T1000 (cell line): ENCODE measurements at places on chromosomes 3 and 15.
A peak's percentile ranks its signal among the peaks of the same experiment; 100 is the strongest.

DNA sequence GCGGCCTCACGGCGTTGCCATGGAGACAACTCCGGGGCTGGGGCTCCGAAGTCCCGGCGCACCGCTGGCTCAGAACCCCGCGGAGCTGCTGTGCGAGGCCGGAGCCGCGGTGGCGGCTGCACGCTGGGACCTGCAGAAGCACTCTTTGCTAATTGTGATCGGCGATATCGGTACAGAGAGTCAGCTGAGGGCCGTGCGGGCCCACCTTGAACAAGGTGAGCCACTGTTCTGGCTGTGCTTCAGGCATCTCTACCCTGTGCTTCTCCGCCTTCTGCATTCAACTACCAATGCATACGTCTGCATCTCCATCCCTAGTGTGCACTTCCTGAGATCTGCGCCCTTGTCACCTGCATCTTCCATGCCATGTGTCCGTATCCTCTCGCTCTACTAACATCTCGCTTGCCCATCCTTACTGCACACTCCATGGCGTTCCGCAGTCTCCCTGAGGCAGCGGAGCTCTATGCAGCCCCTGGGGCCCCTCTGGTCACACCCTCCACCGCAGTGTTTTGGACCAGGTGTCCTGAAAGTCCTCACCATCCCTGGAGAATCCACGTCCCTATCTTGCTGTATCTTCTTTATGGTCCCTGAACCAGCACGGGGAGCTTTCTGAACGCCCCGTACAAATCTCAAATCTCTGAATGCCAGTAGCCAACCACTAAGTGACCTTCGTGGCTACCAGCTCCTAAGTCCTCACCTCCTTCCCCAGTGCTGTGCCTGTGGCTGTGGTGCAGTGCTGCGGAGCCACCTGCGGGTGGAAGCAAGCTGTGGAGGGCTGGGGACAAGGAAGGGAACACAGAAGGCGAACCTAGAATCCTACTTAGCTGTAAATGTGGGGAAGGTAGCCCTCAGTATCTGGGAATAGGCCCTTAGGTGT lies 6.2 kb upstream of the MAP1A start:
- no peak for DNase-seq

GRCh38 chr15:81072551-81072950 lies 61.5 kb upstream of the CFAP161 start:
- DNase-seq = no peak

DNA sequence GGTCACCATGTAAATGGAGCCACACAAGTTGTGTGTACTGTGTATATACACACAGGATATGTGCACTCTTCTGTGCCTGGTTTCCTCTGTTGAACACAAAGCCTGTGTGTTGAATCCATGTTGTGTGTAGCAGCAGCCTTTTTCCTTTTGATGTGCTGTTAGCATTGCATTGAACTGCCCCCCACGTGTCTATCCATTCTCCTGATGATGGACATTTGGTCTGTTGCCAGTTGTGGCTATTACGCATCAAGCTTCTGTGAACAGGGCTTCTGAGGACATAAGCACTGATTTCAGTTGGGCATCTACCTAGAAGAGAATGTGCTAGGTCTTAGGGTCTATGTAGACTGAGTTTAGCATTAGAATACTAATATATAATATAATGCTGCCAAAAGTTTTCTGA lies 77.4 kb downstream of the LSM3 start:
- DNase-seq = no peak

DNA sequence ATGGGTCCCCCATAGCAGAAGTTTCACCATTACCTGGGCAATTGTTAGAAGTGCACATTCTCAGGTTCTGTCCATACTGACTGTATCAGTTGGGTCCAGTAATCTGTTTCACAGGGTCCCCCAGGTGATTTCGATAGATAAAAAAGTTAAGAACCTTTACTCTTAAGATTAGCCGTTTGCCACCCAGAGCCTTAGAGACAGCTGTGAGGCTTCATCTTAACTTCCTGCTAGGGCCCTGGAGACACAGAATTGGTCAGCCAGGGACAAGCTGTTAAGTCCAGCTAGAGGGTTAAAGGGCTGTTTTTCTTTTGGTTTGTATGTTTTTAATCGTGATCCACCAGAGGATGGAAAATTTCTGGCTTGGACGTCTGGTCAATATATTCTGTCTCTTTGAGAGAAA lies 6.7 kb downstream of the FAM162A start:
- DNase-seq = no peak

- DNase-seq = peak; percentile 89
These were observed at the start of gene VPS13C for GRCh38 chr15:62060113-62060895. VPS13C (minus strand) TSS chr15:62060447; CDS start chr15:62060374, 73 bp downstream.

GRCh38 chr3:120560304-120561250 lies 35.6 kb upstream of the NDUFB4 start:
- DNase-seq = no peak

DNA sequence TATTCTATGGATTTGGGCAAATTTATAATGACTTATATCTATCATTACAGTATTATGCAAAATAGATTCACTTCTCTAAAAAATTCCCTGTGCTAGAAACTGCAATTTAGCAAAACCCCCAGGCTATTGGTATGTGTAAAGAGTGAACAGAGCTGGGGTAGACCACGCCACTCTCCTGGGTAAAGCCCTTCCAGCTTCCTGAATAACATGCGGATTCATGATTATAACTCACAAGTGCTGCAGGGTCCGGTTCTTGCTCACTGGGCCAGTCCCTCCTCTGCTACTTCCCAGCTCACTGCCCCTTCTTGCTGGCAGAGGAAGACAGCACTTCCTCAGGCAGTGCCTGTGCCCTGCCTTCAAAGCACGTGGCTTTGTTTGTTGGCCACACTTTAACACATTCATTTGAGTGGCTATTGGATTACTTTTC lies 4.1 kb downstream of the CD80 start:
- no peak for DNase-seq

DNA sequence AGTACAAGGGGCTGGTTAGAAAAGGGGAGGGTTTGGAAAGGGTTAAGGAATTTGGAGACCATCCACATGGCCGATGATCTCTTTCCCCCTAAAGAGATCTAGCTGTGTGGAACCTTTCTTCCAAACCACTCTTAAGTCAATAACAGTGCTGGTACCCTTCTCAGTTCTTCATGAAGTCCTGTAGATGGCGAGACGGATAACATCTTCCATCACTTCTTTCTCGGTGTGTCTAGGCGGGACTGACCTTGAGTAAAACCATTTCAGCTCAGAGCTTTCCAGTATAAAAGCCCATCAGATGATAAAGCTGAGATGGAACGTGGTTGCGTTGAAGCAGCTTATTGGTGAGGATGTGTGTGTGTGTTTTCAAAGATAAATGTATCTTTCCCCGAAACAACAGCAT lies 151.5 kb upstream of the BHLHE40 start:
- no peak for DNase-seq

- no peak for DNase-seq
These were observed 4.8 kb downstream of the RAP2B start for GRCh38 chr3:153166796-153167195.
